ENCODE measurements at places on chromosomes 7 and 10.

- DNase-seq: no peak
Observed at GRCh38 chr7:105157278-105157677, 143.3 kb downstream of the KMT2E start.

DNA sequence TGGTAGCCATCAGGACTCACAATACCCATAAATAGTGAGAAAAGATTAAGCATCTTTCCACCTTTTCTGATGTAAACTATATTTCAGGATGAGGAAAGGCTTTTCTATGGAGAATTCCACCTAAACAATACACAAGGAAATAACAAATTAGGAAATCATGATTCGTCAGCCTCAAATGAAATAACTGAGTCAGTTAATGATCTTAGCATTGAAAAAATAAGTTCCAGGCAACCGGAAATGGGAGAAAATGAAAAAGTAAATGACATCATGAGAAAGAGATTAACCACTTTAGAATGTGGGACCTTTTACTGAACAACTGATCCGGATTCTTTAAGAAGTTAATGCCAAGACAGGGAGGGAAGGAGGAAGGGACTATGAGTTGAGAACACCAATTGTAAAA, 742.3 kb downstream of the TNS3 start:
- no peak for DNase-seq

DNA sequence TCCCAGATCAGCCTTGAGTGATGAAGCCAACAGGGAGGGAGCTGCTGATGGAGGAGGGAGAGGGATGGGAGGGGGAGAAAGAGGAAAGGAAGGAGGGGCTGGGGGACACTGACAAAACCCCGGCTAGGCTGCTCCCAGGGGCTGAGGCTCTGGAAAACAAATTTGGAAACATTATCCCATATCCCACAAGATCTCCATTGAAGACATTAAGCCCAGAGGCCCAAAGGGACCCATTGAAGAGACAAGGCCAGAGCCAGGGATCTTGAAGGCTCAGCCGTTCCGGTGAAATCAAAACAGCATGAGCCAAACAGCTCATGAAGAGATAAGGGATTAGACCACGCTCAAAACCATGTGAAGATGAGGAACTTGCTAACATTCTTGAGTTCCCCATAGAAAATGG, 184.3 kb upstream of the ITGB1 start:
- DNase-seq: no peak

DNA sequence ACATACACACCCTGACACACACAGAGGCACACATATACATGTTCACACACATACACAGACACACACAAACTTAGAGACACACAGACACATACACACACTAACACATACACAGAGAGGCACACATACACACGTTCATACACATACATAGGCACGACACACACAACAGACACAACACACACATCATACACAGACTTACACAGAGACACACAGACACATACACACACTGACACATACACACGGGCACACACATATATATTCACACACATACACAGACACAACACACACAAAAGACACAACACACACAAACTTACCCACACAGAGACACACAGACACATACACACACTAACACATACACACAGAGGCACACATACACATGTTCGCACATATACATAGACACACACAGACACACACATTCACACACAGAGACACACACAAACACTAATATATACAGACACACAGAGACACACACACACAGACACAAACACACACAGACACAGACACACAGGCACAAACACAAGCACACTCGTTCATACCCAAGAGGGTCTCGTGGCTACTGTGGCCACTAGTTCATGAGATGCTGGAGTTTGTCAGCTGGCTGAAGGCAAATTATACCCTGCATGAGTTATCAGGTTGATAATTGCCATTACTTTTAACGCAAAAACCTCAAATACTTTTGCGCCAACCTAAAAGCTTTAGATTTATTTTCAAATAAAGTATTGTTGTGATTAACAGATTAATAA, 17.7 kb upstream of the KLF6 start:
- no peak for DNase-seq

GRCh38 chr7:83541187-83541960, 107.6 kb downstream of the SEMA3E start:
- no peak for DNase-seq

DNA sequence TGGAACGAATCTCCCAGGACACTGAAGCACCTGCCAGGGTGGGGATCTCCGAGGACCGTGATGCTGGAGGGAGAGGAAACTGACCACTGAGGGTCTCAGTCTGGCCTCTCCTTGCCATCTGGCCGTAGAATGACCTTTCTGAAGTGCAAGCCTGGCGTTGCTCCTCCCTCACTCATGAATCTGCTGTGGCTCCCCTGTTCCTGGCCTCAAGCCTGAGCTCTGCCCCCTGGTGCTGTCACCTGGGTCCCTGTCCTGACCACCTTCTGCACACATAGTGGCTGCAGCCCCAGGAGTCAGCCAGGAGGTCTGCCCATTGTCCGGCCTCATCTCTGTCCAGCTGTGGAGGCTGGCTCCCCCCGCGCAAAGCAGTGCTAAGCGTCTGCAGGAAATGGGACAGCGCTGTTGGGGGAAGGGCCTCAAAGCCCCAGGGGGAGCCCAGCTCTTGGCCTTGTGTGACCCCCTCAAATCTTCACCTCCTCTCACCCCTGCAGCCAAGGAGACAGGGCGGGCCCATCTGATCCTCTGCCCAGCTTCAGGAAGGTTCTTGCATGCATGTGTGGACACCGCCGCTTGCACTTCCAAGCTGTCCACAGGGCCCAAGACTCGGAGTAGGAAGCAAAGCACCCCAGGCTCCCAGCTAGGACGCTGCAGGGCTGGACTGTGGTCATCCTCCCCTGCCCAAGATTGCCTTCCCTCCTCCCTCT, 65.7 kb downstream of the MYL10 start:
- no peak for DNase-seq

DNA sequence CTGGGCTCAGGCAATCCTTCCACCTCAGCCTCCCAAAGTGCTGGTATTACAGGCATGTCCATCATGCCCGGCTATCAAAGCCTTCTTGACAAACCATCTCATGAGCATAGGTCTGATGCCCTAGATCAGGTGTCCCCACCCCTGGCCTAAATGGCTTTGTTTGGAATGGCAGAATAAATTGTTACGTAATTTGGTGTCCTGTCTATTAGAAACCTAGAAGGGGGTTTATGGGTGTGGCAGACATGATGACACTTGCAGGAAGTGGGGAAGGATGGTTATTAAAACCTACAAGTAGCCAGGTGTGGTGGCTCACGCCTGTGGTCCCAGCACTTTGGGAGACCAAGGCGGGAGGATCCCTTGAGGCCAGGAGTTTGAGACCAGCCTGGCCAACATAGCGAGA, 38.6 kb upstream of the MKLN1 start:
- DNase-seq: no peak
